ENCODE measurements at places on chromosomes 4 and X. TPM values are rescaled to one million over a fixed set of nuclear protein-coding genes. Genes with fewer than 3 reads are reported as not detected.

- no peaks in the 10 kb centered on the region for H3K4me1 ChIP-seq
- no peak overlapping the region for H3K4me3 ChIP-seq
- no peaks in the 10 kb centered on the region for H3K36me3 ChIP-seq
Measured at GRCh38 chr4:177667687-177668086, 225.4 kb upstream of the AGA start.

- no peak overlapping the region for H3K27ac ChIP-seq
- H3K4me1 ChIP-seq: no peaks in the 10 kb centered on the region
- H3K36me3 ChIP-seq: no peaks in the 10 kb centered on the region
- no peaks in the 10 kb centered on the region for H3K27me3 ChIP-seq
- no peak for DNase-seq
Measured at GRCh38 chrX:128057421-128057820, 5.2 kb upstream of the ACTRT1 start.

GRCh38 chr4:97496298-97496873, 646.9 kb downstream of the STPG2 start:
- no peaks in the 10 kb centered on the region for H3K27me3 ChIP-seq
- H3K27ac ChIP-seq: no peak overlapping the region
- no peaks in the 10 kb centered on the region for H3K36me3 ChIP-seq
- H3K4me3 ChIP-seq: no peak overlapping the region
- no peaks in the 10 kb centered on the region for H3K4me1 ChIP-seq
- DNase-seq: no peak

DNA sequence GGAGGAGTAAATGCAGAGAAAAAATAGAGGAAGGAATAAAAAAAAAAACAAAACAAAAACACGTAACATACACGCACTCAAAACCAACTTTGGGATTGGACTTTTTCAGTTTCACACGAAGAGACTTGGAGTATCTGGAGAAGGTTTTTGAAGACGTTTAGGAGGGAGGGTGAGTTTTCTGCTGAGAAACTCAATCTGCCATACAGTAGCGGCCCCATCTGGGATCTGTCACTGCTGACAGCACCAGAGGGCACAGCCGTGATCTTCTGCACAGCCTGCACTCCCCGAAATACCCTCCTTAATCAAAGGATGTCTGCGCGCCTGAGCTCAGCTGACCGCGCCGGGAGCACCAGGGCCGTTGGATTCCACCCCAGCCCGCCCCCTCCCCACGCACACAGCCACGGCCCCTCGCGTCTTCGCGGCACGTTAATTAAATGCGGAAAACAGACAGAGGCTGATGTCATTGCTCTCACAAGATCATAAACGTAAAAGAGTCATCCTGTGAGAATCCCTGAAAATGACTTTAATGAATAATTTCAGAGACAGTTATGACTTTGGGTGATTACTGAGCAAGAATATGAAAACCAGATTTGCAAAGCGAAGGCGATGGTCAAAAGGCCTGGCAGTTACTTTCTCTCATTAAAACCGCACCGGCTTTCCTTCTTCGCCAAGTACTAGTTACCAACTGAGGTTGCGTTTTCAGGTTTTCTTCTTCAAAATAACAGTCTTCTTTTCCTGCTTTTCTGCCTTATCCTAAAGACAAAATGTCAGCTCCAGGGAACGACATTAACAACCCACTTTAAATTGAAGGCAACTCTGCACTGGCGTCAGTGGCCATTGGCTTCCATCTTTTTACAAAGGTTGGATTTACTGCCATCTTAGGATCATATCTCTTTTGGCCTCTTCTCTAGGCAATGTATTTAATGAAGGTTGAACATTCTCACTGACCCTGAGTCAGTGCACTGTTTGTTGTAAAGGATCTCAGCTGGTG, 10.6 kb downstream of the HAND2 start:
- peaks cover 92% of the 10 kb centered on the region for H3K27me3 ChIP-seq
- no peaks in the 10 kb centered on the region for H3K4me1 ChIP-seq
- H3K4me3 ChIP-seq: no peak overlapping the region
- peak; percentile 76 for DNase-seq

DNA sequence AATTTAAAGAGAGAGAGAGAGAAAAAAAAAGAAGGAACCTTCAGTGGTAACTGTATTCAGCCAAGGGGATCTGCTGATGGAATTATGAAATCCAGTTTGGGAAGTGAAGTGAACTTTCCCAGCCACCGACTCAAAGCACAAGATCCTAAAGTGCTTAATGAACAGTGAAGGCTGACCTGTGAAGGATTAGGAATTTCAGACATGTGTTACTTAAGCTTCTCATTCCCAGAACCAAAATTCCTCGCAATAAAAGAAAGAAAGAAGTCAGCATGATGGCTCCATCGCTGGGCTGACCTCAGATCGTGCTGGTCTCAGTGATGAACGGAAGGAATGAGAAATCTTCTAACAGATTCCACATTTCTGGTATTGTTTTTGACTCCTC, 135.2 kb downstream of the ARSF start:
- H3K4me1 ChIP-seq: no peaks in the 10 kb centered on the region
- H3K4me3 ChIP-seq: no peak overlapping the region
- H3K36me3 ChIP-seq: no peaks in the 10 kb centered on the region
- no peaks in the 10 kb centered on the region for H3K27me3 ChIP-seq
- H3K27ac ChIP-seq: no peak overlapping the region

- no peaks in the 10 kb centered on the region for H3K27me3 ChIP-seq
- H3K36me3 ChIP-seq: no peaks in the 10 kb centered on the region
- no peaks in the 10 kb centered on the region for H3K4me1 ChIP-seq
- H3K27ac ChIP-seq: no peak overlapping the region
- no peak for DNase-seq
Measured at GRCh38 chrX:135740681-135741149, 27.3 kb downstream of the CT45A1 start.

- H3K4me3 ChIP-seq: no peak overlapping the region
- peaks cover 5% of the 10 kb centered on the region for H3K36me3 ChIP-seq
- no peaks in the 10 kb centered on the region for H3K4me1 ChIP-seq
- no peak overlapping the region for H3K27ac ChIP-seq
Measured at GRCh38 chr4:98433691-98434090, 172.5 kb downstream of the RAP1GDS1 start.

GRCh38 chr4:68750555-68750954, 65.2 kb upstream of the UGT2B10 start:
- H3K27ac ChIP-seq: no peak overlapping the region
- no peaks in the 10 kb centered on the region for H3K4me1 ChIP-seq
- no peak for DNase-seq

- peaks cover 5% of the 10 kb centered on the region for H3K4me1 ChIP-seq
- no peaks in the 10 kb centered on the region for H3K27me3 ChIP-seq
- no peaks in the 10 kb centered on the region for H3K36me3 ChIP-seq
- H3K4me3 ChIP-seq: no peak overlapping the region
Measured at GRCh38 chrX:11580789-11581188, 84.9 kb downstream of the ARHGAP6 start.

DNA sequence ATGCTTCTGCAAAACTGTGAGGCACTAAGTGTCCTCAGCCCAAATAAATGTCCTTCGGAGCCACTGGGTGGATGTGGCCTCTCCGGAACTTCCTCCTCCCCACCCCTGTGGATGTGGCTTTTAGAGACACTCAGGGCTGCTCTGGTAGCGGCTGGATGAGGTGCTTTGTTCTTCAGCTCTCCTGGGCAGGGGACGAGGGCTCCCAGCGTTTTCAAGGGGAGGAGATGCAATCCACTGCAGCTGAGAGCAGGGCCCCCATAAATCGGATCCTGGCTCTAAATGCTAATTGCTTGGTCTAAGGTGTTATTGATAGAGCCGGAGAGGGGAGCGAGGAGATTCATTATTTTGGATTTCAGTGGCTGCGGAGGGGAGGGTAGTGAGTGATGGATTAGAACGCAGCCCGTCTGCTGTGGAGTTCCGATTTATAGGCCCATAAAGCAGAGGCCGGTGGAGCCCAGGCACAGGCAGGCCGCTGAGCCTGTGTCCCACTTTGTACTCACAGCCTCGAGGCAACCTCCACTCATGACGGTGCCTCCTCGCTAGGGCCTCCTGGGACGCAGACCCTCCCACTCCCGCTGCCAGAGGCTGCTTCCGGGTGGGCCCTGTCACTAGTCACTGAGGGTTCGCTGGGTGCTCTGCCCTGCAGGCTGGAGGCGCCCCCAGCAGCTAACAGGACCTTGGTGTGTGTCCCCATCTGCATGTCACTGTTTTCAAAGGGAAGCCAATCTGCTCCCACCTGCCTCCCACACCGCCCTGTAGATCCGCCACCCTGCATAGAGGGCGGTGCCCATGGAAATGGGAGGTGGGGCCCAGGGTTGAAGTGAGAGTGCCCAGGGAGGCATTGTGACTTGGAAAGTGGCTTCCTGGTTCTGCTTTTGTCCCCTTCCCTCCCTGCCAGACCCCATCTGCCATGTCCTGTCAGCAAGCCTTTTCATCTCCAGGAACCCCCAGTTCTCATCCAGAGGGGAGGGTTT, 135.4 kb upstream of the PSAPL1 start:
- no peak overlapping the region for H3K4me3 ChIP-seq
- H3K27ac ChIP-seq: no peak overlapping the region

The TMSB15A gene
- not detected for total RNA-seq

The STPG2 gene
- 1.1 TPM for total RNA-seq
